ENCODE measurements at places on chromosomes 2 and 18.

- peak; percentile 42 for DNase-seq
Observed at GRCh38 chr2:1546023-1546591, 132.8 kb downstream of the TPO start.

GRCh38 chr2:59868981-59869380 is 684.5 kb downstream of the BCL11A start:
- DNase-seq: no peak

GRCh38 chr2:98483257-98483861 is 38.7 kb downstream of the INPP4A start:
- DNase-seq: no peak

- peak; percentile 53 for DNase-seq
Observed at GRCh38 chr2:24359129-24360049, 947 bp downstream of the ITSN2 start.

- no peak for DNase-seq
Observed at GRCh38 chr2:27191070-27191829, 20.6 kb upstream of the ATRAID start.

DNA sequence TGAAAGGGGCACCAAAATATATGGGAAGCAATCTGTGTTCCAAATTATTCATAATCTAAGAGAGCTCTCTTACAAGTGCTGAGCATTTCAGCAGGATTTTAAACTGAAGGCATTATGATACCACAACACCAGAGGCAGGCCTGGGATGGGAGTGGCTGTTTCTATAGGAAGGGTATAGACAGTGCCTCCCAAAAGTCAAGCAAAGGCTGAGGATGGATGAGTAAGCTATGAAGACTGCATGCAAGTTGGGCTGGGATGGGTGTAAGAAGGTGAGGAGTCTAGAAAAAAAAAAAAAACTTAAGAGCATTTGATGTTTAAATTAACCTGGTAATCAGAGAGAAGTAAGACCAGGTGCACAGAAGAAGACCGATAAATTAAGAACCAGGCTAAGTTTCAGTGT is 132.5 kb downstream of the OSR1 start:
- no peak for DNase-seq

GRCh38 chr2:229454934-229455631 is 184.0 kb upstream of the PID1 start:
- no peak for DNase-seq

GRCh38 chr2:3336844-3337243 is 40.8 kb downstream of the EIPR1 start:
- DNase-seq: no peak

GRCh38 chr18:25832001-25832604 is 258.3 kb downstream of the SS18 start:
- DNase-seq: peak; percentile 61

GRCh38 chr2:230661072-230661957 is 51.3 kb upstream of the CAB39 start:
- DNase-seq: no peak
